Motor neuron (in vitro differentiated cells): ENCODE measurements at places on chromosomes 12 and 14. TPM values are rescaled to one million over a fixed set of nuclear protein-coding genes. Genes with fewer than 3 reads are reported as not detected.

DNA sequence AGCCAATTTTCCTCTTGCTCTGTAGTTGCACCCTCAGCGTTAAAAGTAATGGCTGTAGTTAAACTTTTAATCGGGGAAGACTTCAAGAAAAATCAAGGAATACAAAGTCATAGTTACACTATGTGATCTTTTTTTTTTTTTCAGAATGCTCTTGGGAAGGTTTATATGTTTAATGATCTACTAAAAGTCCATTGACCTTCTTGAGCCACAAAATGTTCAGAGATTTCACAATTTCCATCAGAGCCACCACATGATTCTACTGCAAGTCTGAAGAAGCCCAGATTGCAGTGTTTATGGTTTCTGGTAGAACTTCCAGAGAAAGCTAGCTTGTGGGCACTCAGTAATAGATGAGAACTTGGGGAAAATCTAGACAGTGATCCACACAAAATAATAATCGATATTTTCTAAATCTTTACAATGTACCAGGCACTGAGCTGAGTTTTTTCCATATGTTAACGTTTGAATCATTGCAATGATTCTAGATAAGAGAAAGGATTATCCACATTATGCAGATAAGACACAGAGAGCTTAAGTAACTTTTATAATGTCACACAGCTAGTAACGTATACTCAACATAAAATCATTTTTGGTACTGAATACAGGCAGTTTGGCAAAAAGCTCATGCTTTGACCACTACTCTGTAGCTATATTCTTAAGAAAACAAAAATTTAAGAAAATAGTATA, 38.3 kb downstream of the GYS2 start:
- no peak for ATAC-seq

PLCZ1 gene
- total RNA-seq = not detected in 2 replicates

DNA sequence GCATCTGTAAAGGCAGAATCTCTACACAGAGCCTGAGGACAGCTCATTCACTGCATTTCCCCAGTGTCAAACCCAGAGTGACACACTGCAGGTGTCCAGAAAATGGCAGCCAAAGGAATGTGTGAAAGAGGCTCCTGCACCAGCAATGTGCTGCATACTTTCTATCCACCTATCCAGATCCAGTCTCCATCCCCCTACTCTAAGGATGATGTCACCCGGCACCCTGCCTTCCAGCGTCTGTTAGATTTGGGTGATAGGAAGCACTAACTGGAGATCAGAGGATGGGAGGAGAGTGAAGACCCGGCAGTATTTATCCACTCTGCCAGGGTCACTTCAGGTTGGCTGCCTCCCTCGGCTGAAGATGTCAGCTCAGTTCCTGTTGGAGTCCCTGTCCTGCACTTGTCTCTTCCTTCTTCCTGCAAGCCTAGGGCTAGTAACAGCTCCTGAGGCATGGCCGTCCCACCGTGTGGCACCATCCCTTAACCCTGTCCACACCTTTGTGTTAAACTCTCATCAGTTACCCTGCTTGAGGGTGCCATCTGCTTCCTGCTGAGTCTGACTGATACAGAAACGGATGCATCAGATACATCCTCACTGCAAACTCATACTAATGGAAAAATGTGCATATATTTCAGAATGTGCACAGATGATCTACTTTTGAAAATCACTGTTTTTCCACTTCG, 13.0 kb upstream of the GPR68 start:
- ATAC-seq = peak; percentile 10

- ATAC-seq = no peak
Observed at GRCh38 chr14:55699131-55700057, 119.4 kb downstream of the KTN1 start.

- ATAC-seq = no peak
Observed at GRCh38 chr14:104928391-104929133, 3.9 kb downstream of the PLD4 start.

DNA sequence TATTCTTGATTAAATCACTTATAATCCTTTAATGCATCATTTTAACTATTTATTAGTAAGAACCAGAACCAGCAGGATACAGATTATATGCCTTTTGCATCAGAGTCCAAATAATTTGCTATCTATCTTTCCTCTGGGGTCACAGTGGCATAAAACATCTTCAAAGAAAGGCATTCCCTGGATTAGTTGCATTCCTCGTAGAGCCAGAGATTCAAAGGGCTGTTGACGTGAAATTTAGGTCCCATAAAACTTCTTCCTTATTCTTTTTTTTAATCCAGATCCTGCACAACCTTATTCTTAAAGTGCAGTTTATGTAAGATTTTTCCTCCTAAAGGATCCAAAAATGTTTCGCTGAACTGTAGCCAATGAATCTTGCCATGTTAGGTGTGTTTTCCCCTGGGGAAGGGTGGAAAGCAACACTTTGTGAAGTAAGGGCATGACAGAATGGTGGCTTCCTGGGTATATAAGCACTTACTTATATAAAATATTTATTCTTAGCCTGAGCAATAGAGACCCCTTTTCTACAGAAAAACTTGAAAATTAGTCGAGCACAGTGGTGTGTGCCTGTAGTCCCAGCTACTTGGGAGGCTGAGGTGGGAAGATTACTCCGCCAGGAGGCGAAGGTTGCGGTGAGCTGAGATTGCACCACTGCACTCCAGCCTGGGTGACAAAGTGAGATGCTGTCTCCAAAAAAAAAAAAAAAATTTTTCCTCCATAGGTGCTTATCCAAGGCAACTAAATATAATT, 208.7 kb downstream of the PCNX1 start:
- ATAC-seq = no peak

- ATAC-seq = no peak
Observed at GRCh38 chr12:121764808-121765207, 28.7 kb downstream of the RHOF start.

KRT1 gene
- total RNA-seq = 0.54 TPM in 1 of 2 replicates, not detected in the other

MYRFL gene
- total RNA-seq = 0.52 and 0.57 TPM in 2 replicates

DNA sequence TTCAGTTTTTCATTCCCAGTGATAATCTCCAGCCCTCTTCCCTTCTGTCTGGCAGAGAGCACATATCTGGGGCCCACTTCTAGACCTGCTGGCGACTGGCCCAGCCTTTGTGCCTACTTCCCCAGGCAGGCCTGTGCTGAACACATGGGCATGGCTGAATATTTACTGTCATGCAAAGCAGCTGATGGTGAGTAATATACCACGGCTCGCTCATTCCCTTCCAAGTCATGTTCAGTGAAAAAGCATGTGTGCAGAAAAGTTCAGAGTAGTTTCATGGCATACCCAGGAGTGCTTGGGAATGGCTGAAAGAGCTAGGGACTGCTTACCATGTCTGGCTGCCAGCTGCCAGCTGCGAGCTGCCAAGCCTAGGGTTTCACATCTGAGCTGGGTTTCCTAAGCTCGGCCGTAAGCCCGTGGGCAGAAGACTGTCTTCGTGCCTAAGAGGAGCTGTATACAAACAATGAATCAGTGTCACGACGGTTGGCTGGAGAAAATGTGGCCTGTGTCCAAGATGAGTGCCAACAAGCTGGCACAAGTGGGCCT, 179.9 kb upstream of the PELI2 start:
- ATAC-seq = peak; percentile 99

NFE2 gene
- 1.2 and 1.6 TPM in 2 replicates for total RNA-seq

GRCh38 chr12:95963096-95963495, 20.0 kb downstream of the AMDHD1 start:
- no peak for ATAC-seq

LHX5 gene
- 1.6 TPM in 1 of 2 replicates, not detected in the other for total RNA-seq

DNA sequence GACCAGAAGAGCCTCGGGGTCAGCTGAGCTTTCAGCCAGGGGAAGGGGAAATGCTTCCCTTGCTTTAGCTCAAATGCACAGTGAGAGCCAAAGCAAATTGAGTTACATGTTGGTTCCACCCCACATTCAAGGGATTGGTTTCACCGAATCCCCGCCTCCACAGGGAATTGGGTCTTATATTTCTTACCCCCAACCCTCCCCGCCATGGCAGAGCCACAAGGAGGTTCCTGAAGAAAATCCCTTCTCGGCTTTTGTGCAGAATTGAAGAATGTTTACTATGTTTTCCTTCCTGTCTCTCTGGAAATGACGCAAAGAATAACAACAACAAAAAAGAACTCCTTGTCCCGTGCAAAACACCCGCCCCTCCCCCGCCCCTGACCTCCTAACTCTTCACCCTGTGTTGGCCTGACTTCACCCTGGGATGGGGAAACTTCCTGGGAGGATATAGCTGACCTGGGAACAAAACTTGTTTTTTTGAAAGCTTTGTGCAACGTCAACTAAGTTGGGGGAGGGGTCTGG, 21.9 kb upstream of the CIPC start:
- no peak for ATAC-seq

COCH gene
- total RNA-seq = 9.7 and 10.3 TPM in 2 replicates

GRCh38 chr12:130117701-130118100, 44.6 kb upstream of the FZD10 start:
- no peak for ATAC-seq

C12orf50 gene
- total RNA-seq = 0.11 and 0.25 TPM in 2 replicates

DNA sequence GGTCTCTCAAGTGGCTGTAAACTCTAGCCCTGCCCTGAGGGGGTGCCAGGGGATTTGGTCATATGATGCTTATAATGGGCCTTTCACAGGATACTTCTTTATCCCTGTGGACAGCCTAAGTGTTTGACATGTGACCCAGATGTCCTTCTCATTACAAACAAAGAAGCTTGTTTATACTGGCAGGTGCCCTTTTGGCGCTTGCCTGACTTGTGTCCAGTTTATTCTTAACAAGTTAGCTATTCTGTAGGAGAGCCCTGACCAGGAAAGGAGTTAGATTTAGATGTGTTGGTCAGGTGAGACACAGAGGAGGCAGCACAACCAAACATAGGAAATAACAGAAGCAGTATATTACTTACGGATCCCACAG, 51.9 kb downstream of the CCDC91 start:
- ATAC-seq = no peak

DNA sequence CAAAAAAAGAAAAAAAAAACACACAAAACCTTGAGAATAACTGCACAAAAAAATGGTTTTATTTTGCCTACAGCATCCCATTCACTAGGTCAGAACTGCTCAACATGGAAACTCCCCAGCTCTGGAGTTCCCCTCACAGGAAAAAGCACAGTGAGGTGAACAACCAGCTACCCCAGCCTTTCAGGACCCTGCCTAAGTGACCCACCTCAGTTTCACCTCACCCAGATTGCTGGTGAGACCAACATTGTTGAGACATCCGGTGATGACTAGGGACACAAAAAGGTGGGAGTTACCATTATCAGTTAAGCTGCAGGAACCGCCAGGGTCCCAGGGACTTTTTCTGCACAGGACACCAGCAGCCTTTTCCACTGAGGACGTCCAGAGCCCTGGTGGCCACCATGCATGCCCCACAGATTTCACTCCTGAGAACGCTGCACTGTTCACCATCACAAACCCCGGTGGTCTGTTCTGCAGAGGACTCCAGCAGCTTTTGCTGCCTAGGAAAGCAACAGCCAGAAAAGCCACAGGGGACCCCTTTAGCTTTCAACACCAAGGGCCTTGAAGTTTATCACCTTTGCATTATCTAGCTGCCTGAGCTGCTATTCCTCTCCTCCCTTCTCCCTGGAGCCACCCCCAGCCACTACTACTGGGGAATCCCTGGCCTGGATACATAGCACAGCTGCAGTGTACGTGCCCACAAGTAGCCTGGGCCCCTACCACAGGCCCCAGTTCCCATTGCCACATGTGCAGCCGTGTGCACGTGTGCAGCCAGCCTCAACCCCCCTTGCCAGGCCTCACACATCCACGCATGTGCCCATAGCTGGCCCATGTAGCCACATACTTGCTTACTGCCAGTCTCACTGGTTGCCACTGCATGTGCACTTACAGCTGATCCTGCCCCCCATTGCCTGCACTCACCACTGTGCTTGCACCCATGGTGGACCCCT, 62.5 kb upstream of the FAR2 start:
- no peak for ATAC-seq

DNA sequence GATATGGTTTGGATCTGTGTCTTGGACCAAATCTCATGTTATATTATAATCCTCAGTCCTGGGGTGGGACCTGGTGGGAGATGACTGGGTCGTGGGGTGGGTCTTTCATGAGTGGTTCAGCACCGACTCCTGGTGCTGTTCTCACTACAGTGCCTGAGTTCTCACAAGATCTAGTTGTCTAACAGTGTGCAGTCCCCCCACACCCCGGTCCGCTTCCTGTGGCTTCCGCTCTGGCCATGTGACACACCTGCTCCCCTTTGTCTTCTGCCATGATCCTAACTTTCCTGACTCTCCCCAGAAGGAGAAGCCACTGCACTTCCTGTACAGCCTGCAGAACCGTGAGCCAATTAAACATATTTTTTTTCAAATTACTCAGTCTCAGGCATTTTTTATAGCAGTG, 1262.2 kb downstream of the TMEM121 start:
- ATAC-seq = no peak

ESYT1 gene
- total RNA-seq = 47.4 and 50.3 TPM in 2 replicates

DNA sequence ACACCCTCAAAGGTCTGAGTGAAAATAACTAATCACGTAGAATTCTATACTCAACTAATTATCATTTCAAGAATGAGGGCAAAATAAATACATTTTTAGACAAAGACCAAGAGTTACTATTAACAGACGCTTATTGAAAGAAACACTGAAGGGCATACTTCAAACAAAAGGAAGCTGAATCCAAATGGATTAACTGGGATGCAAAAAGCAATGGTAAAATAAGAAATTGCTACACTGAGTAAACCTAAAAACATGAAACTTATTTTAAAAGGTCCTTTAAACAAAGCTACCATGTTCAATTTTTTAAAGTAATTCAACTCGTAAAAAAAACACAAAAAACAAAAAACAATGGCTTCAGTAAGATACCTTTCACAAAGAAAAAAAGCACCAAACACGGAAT, 28.2 kb downstream of the LRP6 start:
- ATAC-seq = no peak

CLECL1 gene
- not detected in 2 replicates for total RNA-seq

DNA sequence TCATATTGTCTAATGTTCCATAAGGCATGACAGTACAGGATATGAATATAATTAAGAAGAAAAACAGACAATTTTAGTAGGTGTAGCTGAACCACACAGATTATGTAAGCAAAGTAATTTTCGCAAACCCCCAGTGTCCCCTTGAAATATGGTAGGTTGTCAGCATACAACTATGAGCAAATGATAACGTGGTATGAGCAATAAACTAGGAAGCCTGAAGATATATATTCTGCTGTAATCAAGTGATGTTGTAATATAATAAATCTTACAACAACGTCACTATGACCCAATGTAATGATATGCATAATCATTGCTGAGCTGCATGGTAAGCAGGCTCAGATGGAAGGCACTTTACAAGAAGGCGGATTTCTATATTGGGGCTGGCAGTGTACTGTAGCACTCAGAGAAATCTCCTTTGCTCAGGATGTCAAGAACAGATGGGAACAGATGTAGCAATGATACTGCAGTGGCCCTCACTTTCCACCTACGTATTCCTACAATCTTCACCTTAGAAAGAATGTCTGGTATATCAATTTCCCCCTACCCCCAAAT, 47.8 kb upstream of the MYF6 start:
- peak; percentile 97 for ATAC-seq
